ENCODE measurements at places on chromosomes 11 and 22. TPM values are rescaled to one million over a fixed set of nuclear protein-coding genes. Genes with fewer than 3 reads are reported as not detected.

Gene NPTXR
- 0.18 TPM for total RNA-seq

Gene SMC1B
- total RNA-seq: not detected

Gene PLCB3
- total RNA-seq: 68.5 TPM

Gene TSSK2
- total RNA-seq: not detected

Gene MS4A6E
- total RNA-seq: not detected

Gene PIH1D2
- total RNA-seq: 0.38 TPM

Gene SCGB2A2
- total RNA-seq: not detected

Gene RIN1
- 5.9 TPM for total RNA-seq

Gene PLAAT2
- not detected for total RNA-seq

Gene MRPL23
- total RNA-seq: 65.0 TPM

Gene IGLL1
- not detected for total RNA-seq

Gene SCN2B
- not detected for total RNA-seq

Gene MAP6
- 0.27 TPM for total RNA-seq

Gene BTBD18
- not detected for total RNA-seq

Gene OR5D13
- not detected for total RNA-seq

Gene MRPL21
- 75.7 TPM for total RNA-seq

Gene MRGPRX4
- total RNA-seq: not detected

Gene OR51B6
- total RNA-seq: not detected

Gene MS4A4E
- not detected for total RNA-seq

Gene TRIM51
- not detected for total RNA-seq

Gene APOBEC3B
- total RNA-seq: 0.38 TPM

Gene EHF
- total RNA-seq: not detected

Gene SYT12
- not detected for total RNA-seq

Gene STK33
- total RNA-seq: 0.19 TPM

Gene TMEM191B
- 0.36 TPM for total RNA-seq

Gene FCHSD2
- total RNA-seq: 15.0 TPM

Gene PIK3C2A
- 96.2 TPM for total RNA-seq

Gene SCN3B
- total RNA-seq: 0.19 TPM

Gene LGR4
- total RNA-seq: 11.8 TPM

Gene OR2D2
- total RNA-seq: 0.47 TPM

Gene TMEM45B
- total RNA-seq: not detected

Gene CYP2R1
- total RNA-seq: 13.0 TPM

Gene NDUFC2
- 79.4 TPM for total RNA-seq

Gene SERPIND1
- total RNA-seq: 0.66 TPM

Gene BACE1
- 7.9 TPM for total RNA-seq

Gene TEF
- total RNA-seq: 4.1 TPM

Gene UBQLNL
- under 0.01 TPM for total RNA-seq

Gene VEGFB
- total RNA-seq: 18.4 TPM

Gene YPEL4
- 0.28 TPM for total RNA-seq

Gene VWCE
- total RNA-seq: 4.1 TPM

Gene APBB1
- total RNA-seq: 56.2 TPM

Gene ADORA2A
- 37.6 TPM for total RNA-seq

Gene OR52A1
- not detected for total RNA-seq

Gene MB
- total RNA-seq: not detected

Gene KCNK4
- total RNA-seq: not detected

Gene KDM4E
- total RNA-seq: not detected

Gene DGCR6
- 0.90 TPM for total RNA-seq

Gene OR52I1
- total RNA-seq: not detected

Gene NADSYN1
- 104 TPM for total RNA-seq

Gene PANX2
- total RNA-seq: 0.75 TPM

Gene TESMIN
- total RNA-seq: 0.54 TPM

Gene MCAM
- total RNA-seq: 1,233 TPM

Gene ANO9
- total RNA-seq: 0.09 TPM

Gene FOSL1
- 7.4 TPM for total RNA-seq

Gene KRTAP5-11
- not detected for total RNA-seq

Gene PNPLA5
- total RNA-seq: not detected

Measured in endothelial cell of coronary artery (primary cell).